Activated T-helper 1 cell treated with anti-CD3 and anti-CD28 coated beads, Interleukin-2, amount 50 U/mL, for 16 hours (primary cell): ENCODE measurements at places on chromosomes 2 and 18.

DNA sequence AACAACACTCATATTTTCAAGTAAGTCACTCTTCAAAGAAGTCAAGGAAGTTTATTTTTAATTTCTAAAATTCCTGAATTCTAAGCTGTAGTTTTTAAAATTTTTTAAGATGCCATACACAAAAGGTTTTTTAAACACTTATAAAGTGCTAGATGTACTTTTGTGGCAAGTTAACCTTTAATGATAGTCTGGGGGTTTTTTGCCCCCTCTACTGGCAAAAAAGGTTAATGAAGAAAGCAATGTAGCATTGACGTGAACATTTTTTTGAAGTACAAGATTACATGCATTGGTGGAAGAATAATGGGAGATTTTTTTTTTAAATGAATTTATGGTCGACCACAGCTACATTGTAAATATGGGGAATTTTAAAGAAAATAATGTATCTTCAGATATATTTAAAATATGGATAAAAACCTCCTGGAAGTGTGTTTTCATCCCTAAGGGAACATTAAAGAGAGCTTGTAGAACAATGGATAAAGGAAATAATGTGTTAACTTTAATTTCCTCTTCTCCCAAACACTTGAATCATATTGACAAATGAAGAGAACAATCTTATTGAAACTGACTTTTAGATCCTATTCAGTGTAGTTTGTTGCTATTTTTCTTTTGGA, 12.6 kb downstream of the ITPRID2 start:
- no peak for DNase-seq

DNA sequence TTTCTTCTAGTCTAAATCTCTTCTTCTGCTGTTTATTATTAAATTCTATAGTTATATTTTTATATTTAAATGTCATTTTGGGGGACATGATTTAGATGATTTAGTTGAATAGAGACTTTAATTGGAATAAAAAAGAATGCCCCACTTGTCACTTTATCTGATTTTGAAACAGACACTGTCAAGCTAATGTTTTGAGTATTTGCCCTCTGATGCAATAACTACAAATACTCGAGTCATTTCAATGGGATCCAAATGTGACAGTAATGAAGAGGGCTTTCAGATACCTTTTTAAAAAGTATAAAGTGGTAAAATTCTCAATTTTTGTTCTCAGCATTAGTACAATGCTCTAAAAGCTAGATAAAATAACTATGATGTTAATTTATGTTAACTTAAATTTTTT, 257.3 kb upstream of the SESTD1 start:
- no peak for DNase-seq

DNA sequence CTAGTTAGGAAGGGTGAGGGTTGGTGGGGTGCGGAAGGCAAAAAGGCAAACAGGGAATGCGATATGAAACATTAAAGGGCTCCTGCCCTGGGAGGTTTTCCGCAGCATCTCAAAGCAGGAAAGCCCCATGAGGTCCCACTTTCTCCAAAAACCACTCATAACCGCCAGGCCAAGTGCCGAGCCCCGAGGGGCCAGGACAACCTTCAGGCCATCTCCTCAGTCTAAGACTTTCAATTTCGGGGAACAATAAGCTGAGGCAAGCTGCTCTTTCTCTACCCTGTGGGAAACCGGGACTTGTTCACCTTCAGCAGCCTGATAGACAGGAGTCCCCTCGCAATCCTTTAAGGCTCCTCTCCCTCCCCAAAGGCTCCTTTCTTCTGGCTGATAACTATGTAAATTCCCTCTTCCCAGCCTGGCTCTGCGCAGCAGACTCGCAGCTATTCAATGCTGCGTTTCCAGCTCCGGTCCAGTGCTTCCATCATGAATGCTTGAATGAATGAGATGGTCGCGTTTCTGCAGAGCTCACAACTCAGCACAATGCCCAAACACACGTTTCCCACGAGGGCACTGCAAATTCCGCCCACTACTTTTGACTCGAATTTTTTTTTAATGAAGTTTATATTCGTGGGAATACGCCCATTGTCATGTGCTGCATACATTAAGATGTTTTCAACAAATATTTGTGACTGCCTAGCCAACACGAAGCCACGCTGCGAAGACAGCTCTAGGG, 1.4 kb downstream of the LAMA1 start:
- no peak for DNase-seq

DNA sequence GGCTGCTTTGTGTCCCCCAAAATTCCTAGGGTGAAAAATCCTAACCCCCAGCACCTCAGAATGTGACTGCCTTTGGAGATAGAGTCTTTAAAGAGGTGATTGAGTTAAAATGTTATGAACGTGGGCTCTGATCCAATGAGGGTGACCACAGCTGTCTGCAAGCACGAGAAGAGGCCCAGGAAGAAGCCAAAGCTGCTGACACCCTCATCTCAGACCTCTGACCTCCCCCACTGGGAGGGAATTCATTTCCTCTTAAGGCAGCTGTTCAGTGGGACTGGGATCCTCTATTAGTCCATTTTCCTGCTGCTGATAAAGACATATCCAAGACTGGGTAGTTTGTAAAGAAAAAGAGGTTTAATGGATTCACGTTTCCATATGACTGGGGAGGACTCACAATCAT, 544.4 kb downstream of the DCDC2C start:
- DNase-seq = no peak

DNA sequence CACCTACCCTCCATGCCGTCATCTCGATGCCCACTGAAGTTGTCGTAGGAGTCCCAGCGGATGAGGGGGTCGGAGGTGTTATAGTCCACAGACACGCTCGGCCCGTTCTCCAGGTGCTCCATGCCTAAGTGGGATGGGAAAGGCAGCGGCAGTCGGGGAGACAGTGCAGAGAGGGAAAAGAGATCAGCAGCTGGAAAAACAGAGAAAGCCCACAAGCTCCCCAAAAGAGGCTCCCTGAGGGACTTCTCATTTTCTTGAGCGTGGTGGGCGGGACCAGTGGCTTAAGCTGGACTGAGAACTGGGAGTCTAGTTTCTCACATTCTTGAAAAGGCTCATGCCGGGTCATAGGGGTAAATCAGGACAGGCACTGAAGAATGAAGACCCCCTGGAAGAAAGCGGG, 121.9 kb downstream of the TNS1 start:
- no peak for DNase-seq

DNA sequence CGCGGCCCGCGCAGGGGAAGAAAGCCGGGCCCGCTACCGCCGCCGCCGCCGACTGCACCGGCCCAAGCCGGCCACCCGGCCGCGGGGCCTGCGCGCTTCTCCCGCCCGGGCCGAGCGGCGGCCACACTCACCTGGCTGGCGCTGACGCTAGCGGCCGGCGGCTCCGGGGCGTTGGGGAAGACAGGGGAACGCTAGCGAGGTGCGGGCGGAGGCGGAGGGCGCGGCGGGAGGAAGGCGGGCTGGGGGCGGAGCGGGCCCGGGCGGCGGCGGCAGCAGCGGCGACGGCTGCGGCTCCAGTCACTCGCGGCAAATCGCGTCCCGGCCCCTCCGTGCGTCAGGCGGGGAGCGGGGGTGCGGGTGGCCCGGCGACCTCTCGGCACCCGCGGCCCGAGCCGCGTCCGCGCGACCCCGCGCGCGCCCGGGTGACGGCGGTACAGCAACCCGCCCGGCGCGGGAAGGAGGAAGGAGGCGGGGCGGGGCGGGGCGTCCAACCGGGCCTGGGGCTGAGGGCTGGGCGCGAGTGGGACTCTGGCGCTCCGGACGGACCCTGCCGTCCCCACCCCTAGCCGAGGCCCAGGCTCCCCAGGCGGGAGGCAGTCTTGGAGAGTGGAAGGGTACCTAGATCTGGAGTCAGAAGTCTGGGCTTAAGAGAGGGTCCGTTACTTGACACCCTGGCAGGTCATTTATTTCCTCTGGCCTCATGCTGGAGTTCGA, at the start of gene SESTD1:
SESTD1 (minus strand) TSS at position 465 of the 714 bp plus-strand sequence. CDS start 72,991 bp downstream, outside the sequence.
- DNase-seq = peak; percentile 16

DNA sequence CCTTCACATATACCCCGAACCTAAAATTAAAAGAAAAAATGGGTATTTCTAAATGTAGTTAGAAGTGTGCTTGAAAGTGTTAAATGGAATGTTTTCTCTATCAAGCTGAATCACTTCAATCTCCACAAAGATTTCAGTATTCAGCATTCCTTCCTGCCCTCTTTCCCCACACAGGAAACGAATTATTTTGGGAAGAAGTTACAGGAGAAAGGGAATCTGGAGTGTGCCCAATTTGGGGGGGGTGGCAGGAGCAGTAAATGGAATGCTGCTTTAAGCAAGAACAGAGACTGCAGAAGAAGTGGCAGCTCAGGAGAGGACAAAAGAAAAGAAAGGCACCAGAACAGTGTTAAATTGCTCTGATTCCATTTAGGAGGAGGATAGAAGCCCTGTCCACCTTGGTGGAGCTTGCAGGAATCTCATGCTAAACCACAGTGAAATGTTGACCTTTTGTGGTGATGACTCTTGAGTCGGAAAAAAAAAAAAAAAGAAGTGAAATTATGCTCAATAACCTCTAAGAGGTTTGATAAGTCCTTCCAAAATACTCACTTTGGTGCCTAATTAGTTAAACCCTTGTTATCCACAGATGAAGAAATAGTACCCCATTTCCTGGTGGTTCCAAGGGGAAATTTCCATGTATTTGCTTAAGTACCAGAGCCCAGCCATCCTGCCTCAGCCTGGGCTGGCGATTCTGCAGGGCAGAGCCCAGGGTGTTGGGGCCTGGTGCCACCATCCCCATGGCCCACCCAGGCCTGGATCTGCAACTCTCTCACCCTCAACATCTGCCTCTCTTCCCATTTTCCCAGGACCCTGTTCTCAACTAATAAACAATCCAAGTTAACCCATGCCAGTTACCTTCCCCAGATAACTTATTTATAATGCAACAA, 56.5 kb downstream of the MYO5B start:
- DNase-seq = no peak

GRCh38 chr2:237603049-237603717, 12.6 kb upstream of the RAB17 start:
- no peak for DNase-seq

GRCh38 chr18:59810183-59810582, 89.6 kb upstream of the PMAIP1 start:
- DNase-seq = no peak

DNA sequence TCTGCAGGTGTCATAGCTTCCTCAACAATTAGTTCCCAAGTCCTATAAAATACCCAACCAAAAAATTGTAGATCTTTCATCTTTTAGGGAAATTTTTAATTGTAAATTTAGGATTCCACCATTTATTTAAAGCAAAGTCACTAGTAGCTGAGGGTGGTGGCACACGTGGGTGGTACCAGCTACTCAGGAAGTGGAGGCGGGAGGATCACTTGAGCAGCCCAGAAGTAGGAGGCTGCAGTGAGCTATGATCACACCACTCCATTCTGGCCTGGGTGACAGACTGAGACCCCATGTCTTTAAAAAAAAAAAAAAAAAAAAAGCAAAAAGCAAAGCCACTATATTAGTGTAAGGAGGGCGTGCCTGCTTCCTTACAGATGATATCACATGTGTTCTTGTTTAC, 60.3 kb upstream of the GREB1L start:
- no peak for DNase-seq

DNA sequence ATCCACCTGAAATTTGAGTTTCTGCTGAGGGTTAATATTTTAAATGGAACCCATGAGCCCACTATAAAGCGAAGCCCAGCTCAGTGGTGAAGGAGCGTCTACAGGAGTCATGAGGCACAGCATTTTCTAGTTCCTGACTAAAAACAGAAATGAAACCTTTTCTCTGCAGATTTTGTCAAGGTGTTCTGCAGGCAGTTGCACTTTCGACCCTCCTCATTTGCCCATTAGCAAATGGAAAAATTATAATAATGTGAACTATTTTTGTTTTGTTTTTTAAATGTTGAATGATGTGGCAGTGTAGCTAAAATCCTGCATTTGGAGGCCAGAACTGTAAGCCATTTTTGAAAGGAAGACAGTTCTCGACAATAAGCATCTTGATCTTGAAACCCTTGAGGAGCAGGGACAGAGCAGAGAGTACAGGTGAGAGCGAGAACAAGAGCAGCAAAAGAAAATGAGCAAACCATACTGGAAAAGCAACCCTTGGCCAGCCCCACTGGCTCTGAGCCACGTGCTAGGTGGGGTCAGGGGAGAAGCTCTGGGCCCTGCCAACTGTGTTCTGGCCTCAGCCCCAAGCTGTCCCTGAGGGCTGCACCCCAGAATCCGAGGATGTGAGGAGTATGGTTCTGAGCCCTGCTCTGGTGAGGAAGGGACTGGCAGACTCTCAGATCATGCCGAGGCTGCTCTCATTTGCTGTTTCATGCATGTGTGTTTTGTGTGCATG, 26.4 kb upstream of the COPS8 start:
- no peak for DNase-seq

GRCh38 chr2:11907190-11907589, 160.8 kb downstream of the LPIN1 start:
- DNase-seq = no peak

GRCh38 chr2:156647377-156648010, 211.3 kb downstream of the GPD2 start:
- no peak for DNase-seq

DNA sequence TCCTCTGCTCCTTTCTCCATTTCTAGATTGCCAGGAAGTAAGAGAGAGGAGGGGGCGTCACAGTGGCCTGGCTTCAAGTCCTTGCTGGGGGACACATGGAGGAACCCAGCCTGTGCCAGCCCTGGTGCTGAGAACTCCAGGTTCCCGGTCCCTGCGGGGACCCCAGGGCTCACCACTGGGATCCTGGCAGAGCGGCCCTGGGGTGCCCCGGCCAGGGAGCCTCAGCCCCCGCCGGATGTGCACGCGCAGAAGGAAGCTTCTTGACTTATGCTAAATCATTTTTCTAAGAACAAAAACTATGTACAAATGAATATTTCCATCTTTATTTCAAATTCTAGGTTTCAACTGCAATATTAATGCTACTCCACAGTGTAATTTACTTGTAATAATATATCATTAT, 82.6 kb upstream of the SP3 start:
- no peak for DNase-seq

DNA sequence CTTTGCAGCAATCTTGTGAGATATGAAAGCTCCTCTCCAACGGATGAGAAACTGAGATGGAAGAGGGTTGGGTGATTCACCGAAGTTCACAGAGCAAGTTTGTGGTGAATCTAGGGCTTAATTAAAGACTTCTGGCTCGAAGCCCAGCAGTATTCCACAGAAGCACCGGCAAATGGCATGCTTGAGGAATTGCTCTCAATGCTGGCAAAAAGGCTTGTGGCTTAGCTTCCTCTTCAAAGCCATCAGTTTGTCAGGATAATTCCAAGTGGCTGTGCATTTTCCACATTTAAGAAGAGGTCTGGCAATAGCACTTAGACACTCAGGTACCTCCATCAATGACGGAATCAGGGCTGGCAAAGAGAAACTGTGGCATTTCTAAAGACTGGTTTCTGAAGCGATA, 98.7 kb upstream of the SLC66A3 start:
- DNase-seq = no peak
